Effector CD4-positive, alpha-beta T cell (primary cell): ENCODE measurements at places on chromosomes 16 and 17.

GRCh38 chr17:40922239-40922638, 15.2 kb downstream of the KRT23 start:
- no peak for DNase-seq

- DNase-seq: no peak
Observed at GRCh38 chr16:88642881-88643643, 4.7 kb downstream of the IL17C start.

DNA sequence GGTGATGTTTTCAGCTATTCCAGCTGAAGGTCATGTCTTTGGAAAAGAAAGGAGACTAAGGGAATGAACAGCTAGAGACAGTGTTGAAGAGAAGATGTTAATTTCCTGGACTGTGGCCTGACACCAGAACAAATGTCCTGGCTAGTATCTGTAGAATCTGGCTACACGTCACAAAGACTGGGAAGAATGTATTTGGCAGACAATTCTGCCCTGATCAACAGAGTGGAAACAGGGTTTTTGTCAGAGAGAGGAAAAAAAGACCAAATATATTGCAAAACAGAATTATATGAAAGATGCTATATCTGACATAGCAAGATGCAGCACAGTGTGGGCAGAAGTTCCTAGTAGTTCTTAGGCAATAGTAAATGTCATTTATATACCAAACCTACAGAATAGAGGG, 17.0 kb upstream of the ANKFN1 start:
- no peak for DNase-seq

- DNase-seq: no peak
Observed at GRCh38 chr17:51289696-51290111, 29.4 kb downstream of the UTP18 start.

DNA sequence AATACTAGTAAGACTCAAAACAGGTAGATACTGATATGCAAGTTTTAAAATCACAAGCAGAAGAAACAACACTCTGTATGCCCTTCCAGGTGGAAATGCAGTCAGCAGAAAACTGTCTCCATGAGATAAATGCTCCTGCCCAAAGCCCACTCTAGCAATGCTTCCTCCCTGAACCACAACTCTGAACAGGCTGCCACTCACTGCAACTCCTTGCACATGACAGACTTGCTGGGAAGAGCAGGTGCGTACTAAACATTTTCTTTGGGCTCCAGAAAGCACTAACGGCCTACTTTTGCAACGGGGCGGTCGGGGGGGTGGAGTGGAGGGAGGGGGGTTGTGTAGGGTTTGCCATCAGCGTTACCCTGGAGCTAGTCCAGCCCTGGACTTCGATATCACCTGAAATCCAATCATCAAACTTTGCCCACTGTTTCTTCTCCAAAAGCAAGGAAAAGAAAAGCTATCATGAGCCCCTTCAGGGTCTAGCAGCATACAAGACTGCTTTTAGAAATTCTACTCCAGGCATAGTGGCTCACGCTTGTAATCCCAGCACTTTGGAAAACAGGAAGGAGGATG, 46.1 kb downstream of the ANKRD11 start:
- no peak for DNase-seq

DNA sequence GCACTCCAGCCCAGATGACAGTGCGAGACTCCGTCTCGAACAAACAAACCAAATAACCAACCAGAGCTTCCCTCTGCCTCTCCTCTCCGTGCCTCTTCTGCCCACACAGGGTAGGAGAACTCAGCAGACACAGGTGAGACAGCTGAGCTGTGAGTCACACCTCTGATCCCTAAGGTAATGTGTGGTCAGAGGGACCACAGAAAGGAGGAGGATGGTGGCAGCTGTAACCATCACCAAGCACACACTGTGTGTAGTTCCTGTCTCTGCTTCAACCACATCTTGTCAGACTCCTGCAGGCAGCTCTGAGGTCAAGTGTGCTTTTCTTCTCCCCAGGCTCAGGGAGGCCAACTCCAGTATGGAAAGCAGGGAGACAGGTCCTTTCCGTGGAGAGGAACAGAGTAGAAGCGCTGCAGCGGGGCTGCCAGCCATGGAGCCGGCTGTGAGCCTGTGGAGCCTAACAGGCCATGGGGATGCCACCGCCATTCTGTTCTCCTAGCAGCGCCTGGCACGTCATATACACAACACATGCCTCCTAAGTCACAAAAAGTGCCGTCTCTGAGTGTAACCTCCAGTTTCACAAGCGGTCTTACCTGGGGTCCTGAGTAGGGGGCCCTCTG, 7.1 kb downstream of the NUDT16L1 start:
- no peak for DNase-seq

DNA sequence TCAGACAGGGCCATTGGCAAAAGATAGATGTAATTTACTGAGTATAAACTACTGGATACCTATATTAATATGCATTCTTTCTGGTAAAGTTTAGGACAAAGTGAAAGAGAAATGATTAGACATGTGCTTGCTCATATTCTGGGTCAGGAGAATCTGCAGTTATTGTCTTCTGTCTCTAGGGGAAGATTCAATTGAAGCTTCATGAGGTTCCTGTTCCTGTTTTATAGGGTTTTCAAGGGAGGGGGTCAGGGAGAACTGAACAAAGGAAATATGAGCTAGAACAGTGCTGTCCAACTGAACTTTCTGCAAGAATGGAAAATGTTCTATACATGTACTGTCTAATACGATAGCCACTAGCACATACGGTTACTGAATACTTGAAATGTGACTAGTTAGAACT, 59.3 kb upstream of the CORO6 start:
- no peak for DNase-seq

GRCh38 chr16:47903470-47903869, 252.3 kb downstream of the ABCC12 start:
- no peak for DNase-seq

GRCh38 chr16:60646631-60647030, 1389.6 kb downstream of the CDH8 start:
- no peak for DNase-seq

- peak; percentile 33 for DNase-seq
Observed at GRCh38 chr16:11233727-11234376, 22.2 kb downstream of the SOCS1 start.

GRCh38 chr16:81623365-81624102, 155.6 kb upstream of the PLCG2 start:
- peak; percentile 49 for DNase-seq

GRCh38 chr17:34974794-34975785, 5.2 kb upstream of the LIG3 start:
- DNase-seq: no peak

GRCh38 chr17:16511593-16511992, 19.6 kb upstream of the LRRC75A start:
- DNase-seq: no peak

DNA sequence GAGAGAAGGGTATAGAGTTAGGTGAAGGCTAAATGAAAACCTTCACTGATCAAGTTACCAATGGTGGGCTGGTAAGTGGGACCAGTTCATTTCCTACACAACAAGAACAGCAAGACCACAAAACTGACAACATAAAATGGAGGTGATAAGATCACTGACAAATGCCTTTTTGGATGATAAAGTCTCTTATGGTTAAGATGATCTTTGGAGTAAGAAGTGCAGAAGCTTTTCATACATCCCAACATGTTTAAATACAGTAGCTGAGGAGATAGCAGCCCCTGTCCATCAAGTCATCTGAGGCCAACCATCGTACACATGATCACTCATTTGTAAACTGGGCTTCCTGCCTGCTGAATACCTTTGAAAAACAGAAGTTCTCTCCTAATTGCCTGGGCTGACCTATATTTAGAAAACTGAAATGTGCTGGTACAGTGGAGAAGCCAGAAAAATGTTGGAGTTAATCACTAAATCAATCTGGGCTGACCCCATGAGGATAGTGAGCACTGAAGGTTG, 259.0 kb upstream of the ZFHX3 start:
- no peak for DNase-seq

GRCh38 chr16:86120201-86121192, 221.5 kb downstream of the IRF8 start:
- DNase-seq: no peak

- no peak for DNase-seq
Observed at GRCh38 chr16:21257284-21257683, 20.8 kb downstream of the CRYM start.

DNA sequence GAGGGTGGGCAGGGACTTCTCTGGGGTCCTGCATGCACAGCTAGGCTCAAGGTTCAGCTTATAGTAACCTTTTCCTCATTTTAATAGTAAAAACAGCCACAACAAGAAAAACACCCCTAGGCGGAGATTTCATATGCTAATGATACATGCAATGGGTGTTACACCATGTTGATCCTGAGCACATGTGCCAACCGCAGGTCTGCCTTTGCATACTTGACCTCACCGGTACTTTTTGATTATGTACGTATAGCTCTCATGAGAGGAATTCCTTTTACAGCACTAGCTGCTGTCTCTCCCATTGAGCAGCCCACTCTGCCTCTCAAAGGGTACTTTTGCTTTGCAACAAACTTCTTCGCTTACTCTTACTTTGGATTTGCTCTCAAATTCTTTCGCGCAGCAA, 1.9 kb downstream of the KRTAP4-8 start:
- DNase-seq: no peak

DNA sequence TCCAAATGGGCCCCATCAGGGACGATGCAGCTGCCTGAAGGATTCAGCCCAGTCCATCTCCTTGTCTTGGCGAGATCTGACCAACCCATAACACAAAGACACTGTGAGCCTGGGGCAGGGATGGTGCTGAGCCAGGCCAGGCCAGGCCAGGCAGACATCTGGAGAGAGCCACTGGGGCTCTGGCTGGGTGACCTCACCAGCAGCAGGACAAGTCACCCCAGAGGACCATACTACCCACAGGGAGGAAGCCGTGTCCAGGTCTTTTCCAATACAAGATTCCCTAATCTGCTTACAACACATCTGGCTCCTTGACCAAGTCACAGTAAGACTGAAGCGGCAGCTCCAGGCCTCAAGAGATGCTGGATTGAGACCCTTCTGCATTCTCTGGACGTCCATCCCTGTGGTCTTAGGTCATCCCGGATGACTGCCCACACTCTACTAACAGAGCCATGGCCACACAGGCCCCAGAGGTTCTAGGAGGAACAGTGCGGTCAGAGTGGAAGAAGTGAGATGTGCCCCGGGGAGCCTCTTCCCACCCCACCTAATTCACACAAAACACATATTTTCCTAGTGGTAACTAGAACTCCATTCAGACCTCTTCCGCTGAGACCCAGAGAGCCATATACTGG, 81.8 kb upstream of the RCVRN start:
- no peak for DNase-seq

GRCh38 chr17:14746822-14747602, 446.1 kb downstream of the HS3ST3B1 start:
- no peak for DNase-seq

- DNase-seq: no peak
Observed at GRCh38 chr16:89013692-89014402, 36.8 kb upstream of the CBFA2T3 start.

GRCh38 chr17:75501378-75502071, 13.8 kb downstream of the CASKIN2 start:
- DNase-seq: no peak

GRCh38 chr16:5319799-5320198, 222.2 kb upstream of the EEF2KMT start:
- DNase-seq: no peak

DNA sequence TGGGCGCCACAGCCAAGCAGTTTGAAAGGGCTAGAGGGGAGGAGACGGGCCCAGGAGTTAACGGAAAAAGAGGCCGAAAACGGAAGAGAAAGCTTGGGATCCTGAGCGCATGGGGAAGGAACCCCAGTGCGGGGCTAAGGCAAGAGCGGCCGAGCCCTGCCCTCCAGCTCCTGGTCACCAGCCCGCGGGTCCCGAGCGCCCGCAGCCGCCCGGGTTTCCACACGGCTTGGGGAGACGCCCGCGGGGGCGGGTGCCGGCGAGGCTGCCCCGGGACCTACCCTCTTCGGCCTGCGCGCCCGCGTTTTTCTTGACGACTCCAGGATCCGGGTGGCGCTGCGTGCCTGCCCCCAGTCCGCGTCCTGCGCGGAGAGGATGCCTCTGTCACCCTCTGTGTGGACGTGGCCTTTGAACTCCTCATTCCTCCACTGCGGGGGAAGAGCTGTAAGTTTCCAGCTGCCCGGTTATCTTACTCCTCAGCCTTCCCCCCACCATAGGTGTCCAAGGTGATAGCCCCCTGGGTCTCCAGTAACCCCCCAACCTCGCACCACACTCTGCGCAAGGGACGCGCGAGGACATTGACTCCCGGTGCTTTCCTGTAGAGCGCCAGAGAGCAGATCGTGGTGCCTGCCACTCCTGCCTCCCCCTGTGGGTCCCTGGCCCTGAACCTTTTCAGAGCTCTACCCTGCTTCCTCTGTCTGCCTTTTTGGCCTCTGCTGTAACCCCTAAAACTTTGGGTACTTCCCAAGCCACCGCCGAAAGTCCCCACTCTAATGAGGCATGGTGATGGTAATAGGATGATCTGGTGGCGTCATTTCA, 1.7 kb upstream of the CDH11 start:
- no peak for DNase-seq

GRCh38 chr17:55693254-55694216, 29.1 kb downstream of the TMEM100 start:
- no peak for DNase-seq

DNA sequence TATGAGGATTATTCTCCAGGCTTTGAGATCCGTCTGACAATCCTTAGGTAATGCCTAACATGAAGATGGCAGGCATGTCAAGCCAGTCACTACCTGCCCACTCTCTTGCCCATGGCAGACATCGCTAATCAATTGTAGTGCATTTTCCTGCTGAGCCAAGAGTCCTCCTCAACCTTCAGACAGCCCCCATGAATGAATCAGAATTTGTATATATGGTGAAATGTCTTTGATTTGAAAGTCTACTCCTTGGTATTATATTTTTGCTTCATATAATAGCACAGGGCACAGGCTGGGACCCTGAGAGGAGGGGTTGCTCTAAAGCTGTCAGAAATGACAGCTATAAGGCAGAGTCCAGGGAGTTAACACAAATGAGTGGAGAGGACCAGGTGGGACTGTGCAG, 27.0 kb upstream of the COQ7 start:
- no peak for DNase-seq
